Aorta (tissue), 5 donors: ENCODE measurements at places on chromosomes 2 and 18.

GRCh38 chr2:173545364-173545763 is 190.7 kb downstream of the CDCA7 start:
- no peaks in the 10 kb centered on the region for H3K4me1 ChIP-seq
- no peak for DNase-seq
- H3K36me3 ChIP-seq, result no peaks in the 10 kb centered on the region
- no peak overlapping the region for H3K4me3 ChIP-seq
- H3K27ac ChIP-seq, result no peak overlapping the region

- no peak for DNase-seq
- H3K4me3 ChIP-seq, result no peak overlapping the region
- no peaks in the 10 kb centered on the region for H3K4me1 ChIP-seq
- H3K36me3 ChIP-seq, result no peaks in the 10 kb centered on the region
- no peak overlapping the region for H3K27ac ChIP-seq
- no peaks in the 10 kb centered on the region for H3K27me3 ChIP-seq
Measured at GRCh38 chr2:128601298-128602037, 282.8 kb upstream of the HS6ST1 start.

GRCh38 chr2:63651861-63652651 is 63.3 kb downstream of the MDH1 start:
- H3K27ac ChIP-seq, result no peak overlapping the region
- H3K4me1 ChIP-seq, result no peaks in the 10 kb centered on the region
- DNase-seq, result no peak
- H3K27me3 ChIP-seq, result no peaks in the 10 kb centered on the region
- no peak overlapping the region for H3K4me3 ChIP-seq

- no peak overlapping the region for H3K27ac ChIP-seq
- no peaks in the 10 kb centered on the region for H3K36me3 ChIP-seq
- no peak for DNase-seq
- no peaks in the 10 kb centered on the region for H3K4me1 ChIP-seq
- H3K27me3 ChIP-seq, result no peaks in the 10 kb centered on the region
Measured at GRCh38 chr18:59657012-59657411, 40.2 kb downstream of the CCBE1 start.

DNA sequence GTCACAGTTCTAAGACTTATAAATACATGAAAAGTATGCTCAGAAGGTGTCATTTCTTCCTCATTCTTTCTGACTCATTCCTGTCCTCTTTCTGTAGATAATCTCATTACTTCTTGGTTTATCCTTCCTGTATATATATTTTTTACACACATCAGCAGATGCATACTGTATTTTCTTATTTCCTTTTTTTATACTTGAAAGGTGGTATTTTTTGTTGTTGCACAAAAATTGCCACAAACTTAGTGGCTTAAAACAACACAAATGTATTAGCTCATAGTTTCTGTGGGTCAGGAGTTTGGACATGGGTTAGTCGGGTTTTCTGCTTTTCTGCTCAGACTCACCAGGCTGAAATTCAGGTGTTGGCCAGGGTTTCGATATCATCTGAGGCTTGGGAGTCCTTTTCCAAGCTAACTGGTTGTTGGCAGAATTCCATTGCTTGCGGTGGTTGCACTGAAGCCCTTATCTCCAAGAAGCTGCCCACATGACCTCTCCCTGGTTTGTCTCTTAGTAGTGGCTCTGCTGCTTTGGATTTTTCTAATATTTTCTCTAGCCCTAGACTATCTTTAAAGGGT is 162.6 kb downstream of the FMNL2 start:
- no peaks in the 10 kb centered on the region for H3K36me3 ChIP-seq
- H3K4me3 ChIP-seq, result no peak overlapping the region
- no peak overlapping the region for H3K27ac ChIP-seq

GRCh38 chr2:134079373-134079772 is 174.5 kb upstream of the MGAT5 start:
- no peaks in the 10 kb centered on the region for H3K36me3 ChIP-seq
- no peak overlapping the region for H3K4me3 ChIP-seq
- H3K27me3 ChIP-seq, result no peaks in the 10 kb centered on the region
- DNase-seq, result no peak
- no peak overlapping the region for H3K27ac ChIP-seq

DNA sequence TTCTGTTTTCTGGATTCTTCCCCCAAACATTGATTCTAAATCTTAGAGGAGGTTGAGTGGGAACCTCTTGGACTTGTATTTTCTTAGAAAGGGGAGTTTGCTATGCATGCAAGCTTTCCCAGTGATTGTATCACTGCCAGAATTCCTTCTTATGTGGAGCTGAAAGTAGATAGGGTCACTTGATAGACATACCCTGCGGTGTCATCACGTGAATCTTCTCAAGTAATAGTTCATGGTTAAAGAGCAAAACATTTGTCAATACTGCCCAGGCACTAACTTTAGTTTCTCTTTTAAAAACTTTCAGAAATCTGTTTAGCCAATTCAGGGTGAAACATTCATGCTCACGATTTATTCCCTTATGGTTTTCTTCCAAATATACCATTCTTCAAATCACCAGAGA is 6.4 kb downstream of the PMAIP1 start:
- H3K4me1 ChIP-seq, result no peaks in the 10 kb centered on the region
- H3K4me3 ChIP-seq, result no peak overlapping the region
- H3K36me3 ChIP-seq, result no peaks in the 10 kb centered on the region
- no peak for DNase-seq

DNA sequence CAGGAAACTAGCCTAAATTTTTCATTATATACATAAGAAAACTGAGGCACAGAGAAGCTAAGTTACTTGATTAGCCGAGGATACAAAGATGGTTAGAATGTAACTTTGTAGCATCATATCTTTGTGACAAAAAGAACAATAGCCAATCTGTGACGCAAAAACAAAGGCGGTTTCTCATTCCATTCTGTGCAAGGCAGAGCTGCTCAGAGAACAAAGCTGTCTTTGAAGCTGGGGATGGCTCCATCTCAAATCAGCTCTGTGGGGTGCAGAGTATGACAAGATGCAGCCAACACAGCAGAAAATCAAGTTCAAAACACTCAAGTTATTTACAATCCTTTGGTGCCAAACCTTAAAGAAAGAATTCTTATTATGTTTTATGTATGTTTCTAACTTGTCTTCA is 81.9 kb upstream of the VWC2L start:
- no peak for DNase-seq
- no peak overlapping the region for H3K27ac ChIP-seq
- H3K4me3 ChIP-seq, result no peak overlapping the region
- H3K27me3 ChIP-seq, result no peaks in the 10 kb centered on the region
- no peaks in the 10 kb centered on the region for H3K4me1 ChIP-seq
- H3K36me3 ChIP-seq, result no peaks in the 10 kb centered on the region

DNA sequence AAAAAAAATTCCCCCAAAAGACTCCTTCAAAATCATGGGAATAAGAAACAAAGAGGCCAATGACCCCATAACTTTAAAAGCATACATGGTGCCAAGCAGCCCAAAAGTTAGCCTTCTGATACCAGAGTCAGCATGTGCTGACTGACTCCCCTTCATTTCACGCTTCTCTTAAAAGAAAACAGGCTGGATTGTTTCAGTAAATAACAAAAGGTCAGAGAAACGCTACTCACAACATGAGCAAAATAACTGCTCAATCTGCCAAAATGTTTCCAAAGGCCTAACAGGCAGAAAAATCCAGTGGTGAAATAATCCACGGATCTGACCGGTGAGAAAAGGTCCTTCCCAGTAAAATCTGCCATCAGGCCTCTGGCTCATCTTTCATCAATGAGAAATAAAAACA is 71.6 kb downstream of the BCL2 start:
- H3K27ac ChIP-seq, result no peak overlapping the region
- DNase-seq, result no peak
- H3K4me3 ChIP-seq, result no peak overlapping the region

DNA sequence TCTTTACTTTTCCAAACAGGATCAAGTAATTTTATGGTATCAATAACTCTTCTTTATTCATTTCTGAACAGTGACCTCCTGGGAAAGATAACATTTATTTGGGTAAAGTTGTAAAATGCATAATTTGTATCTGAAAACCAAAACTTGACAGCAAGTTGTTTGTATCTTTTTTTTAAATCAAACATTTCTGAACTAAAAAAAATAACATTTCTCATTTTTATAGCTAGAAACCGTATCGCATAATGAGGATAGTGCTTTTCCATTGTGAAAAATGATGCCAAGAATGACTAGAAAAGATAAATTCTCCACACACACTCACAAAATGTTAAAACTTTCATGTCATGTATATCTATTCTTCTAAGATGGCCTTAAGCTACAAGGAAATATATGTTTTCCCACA is 578.2 kb downstream of the RIT2 start:
- H3K27me3 ChIP-seq, result no peaks in the 10 kb centered on the region
- DNase-seq, result no peak
- no peaks in the 10 kb centered on the region for H3K36me3 ChIP-seq
- no peak overlapping the region for H3K27ac ChIP-seq
- H3K4me1 ChIP-seq, result no peaks in the 10 kb centered on the region

GRCh38 chr2:207625014-207625907 is at the start of gene METTL21A:
Gene METTL21A, minus strand, starts transcription at chr2:207625394. Its CDS starts 1,019 bp downstream, at chr2:207624375.
- H3K4me3 ChIP-seq, result peak within 1 kb of the TSS; percentile 85
- no peaks in the 10 kb centered on the region for H3K36me3 ChIP-seq
- peak; percentile 95 for DNase-seq
- peak within 1 kb of the TSS; percentile 73 for H3K27ac ChIP-seq

DNA sequence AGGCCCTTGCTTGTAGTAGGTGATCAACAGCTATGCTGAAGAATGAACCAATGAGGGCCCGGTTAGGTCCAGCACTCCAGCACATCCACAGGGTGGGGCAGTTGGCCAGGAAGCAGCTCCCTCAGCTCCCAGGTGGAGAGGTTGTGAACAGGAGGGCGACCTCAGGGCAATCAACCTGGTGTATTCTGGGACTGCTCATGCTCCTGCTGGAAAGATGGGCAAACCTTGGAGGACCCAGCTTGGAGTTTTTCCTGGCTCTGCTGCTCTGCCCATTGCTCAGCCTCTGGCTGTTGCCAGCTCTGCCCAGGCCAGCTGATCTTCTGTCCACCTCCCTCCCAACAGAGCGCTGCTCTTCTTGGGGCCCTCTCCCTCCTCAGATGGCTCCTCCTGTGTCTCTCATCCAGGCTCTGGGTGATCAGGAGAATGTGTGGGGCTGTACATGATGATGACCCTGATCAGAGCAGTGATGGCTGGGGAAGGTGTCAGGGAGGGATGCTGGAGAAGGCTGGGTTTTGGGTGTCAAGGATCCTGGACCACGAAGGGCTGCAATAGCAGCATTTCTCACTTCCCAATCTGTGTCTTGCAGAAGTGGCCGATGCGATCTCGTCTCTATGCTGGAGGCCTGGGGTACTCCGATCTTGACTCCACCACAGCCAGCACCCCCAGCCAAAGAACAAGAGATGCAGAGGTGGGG is 3.4 kb downstream of the TCF23 start:
- H3K4me1 ChIP-seq, result no peaks in the 10 kb centered on the region
- no peaks in the 10 kb centered on the region for H3K36me3 ChIP-seq
- DNase-seq, result no peak
- no peaks in the 10 kb centered on the region for H3K27me3 ChIP-seq
